T-helper 1 cell (primary cell): ENCODE measurements at places on chromosomes 5 and 9.
A peak's percentile ranks its signal among the peaks of the same experiment; 100 is the strongest.

DNA sequence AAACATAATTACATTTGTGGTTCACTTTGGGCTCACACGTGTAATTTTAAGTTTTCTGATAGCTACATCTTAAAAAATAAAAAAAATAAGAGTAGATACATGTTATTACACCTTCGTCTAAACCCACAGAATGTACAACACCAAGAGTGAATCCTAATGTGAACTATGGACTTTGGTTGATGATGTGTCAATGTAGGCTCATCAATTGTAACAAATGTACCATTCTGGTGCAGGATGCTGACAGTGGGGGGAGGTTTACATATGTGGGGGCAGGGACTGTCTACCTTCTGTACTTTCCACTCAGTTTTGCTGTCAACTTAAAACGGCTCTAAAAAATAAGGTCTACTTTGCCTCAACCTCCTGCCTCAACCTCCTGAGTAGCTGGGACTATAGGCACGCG, 2.5 kb upstream of the RECK start:
- no peak for DNase-seq

DNA sequence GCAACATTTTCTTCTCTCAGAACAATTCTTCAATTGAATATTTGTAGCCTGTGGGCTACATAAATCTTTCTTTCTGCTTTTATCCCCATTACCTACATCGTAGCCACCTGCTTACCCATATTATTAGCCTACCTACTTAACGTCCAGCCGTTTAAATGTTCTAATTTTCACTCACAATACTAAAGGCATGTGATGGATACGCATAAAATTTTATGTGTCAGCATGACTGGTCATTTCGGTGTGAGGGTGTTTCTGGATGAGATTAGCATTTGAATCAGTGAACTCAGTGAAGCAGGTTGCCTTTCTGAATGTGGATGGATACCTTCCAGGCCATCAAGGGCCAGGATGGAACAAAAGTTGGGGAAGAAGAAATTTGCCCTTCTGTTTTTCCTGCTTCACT, 1722.5 kb upstream of the ACO1 start:
- no peak for DNase-seq

DNA sequence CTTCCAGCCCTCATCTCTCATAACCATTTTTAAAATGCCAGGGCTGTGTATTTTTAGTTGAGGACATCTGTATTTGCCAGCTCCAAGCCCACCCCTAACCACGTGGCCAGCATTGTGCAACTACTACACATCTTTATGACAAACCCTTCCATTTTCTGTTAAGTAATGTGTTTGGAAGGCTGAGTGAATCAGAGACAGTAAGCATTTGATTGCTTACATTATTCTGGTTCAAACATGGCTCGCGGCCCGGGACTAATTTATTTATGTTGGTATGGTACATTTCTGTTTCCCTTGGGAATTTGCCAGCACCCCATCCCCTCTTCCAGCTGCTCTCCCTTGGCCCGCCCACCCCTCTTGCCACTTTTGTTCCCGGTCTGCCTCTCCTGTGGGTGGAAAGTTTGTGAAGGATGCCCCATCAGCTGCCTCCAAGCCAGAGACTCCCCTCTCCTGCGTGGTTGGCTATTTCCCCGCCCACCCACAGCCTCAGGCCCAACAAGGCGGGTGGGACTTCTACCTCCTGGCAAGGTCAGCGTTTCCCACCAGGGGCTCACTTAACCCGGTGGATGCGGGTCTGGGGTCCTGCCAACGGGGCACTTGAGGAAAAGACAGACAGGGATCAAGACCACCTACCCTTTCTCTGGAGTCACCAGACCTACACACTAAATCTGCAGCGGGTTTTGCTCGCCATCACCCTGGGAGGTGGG, 162.2 kb downstream of the HSD17B3 start:
- DNase-seq = no peak

GRCh38 chr5:1152156-1152555, 40.3 kb upstream of the SLC12A7 start:
- DNase-seq = no peak

DNA sequence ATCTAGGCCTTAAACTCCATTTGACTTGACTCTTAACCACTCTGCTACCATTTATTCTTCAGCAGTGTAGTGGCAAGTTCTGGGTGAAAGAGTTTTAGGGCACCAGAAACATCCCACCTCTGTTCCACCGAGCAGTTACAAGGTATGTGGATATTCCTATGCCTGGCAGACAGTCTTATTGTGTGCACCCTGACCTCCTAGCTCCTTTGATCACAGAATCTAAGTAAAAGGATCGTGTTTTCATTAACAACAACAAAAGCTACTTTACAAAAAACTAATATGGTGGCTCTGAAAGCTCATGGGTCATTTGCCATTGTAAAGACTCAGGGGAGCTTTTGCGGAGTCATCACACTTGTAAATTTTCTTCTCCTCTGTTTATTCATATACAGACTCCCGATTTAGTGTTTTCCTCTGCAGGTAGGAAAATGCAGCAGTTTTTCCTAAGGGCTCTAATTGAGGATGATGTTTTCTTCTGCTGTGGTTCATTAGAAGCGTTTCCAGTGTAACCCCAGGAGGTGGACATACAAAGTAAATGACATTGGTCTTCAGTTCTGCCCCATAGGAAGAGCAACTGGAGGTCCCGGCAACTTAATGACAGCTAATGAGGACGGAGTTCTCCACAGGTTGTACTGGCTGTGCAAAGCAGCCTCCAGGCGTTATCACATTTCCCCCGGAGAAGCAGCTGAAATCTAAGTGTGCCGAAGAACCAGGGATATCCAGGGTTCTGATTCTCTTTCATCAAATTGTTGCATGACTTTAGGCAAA, 78.2 kb downstream of the ATP10B start:
- no peak for DNase-seq

- no peak for DNase-seq
These were observed 10.5 kb upstream of the IPPK start for GRCh38 chr9:92680166-92681119.

DNA sequence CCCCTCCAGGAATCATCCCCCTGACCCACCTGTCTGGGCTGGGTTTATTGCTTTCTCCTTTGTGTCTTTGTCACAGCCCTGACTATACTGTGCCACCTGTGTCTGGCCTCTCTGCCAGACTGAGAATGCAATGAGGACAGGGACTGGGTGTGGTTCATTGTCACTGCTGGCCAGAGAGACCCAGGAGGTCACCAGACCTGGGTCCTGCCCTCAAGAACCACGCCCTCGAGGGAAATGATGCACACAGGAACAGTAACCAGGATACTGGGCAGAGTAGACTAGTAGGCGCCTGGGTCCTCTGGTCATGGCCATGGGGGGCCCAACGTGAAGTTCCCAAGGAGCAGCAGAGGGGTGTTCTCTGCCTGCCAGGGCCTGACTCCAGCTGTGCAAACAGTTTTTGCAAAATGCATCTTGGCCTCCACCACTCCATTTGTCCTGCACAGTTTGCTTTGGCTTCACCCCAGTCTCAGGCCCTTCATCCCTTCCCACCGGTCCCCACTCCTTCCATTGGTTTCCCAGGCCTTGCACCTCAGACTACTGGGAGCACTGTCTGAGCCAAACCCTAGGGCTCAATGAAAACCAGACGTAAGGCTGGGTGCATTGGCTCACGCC, 17.8 kb downstream of the RGS3 start:
- no peak for DNase-seq

DNA sequence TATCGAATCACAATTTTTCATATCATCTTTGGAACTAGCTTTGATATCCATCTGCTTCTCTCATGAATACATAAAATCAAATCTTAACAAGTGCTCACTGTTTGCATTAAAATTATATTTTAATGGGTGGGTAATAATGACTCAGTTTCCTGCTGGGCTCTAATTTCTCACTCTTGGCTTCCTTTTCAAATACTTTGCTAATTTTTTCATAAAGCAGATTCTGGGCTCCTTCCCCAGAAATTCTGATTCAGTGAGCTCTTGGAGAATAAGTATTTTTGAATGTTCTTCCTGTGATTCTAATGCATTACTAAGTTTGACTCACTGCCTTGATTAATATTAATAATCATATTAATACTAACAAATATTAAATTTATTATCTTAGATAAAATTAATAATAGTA, 48.9 kb downstream of the YIPF5 start:
- no peak for DNase-seq

DNA sequence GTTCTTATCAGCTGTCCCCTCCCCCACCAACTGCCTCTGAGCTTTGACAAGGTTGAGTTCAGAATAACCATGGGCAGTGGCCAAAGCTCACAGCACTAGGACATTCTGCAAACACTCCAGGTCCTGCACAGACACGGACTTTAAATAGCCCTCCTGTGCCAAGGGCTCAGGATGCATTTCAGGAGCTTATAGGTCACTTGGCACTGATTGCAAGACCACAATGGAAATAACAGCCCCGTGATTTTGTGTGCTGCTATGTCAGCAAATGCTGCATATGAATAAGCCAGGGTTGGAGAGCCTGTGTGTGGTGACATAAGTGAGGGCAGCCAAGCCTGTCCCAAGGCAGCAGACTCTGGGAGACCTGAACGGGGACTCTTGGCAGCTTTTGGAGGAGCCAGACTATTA, 150.7 kb downstream of the DMRT2 start:
- no peak for DNase-seq

DNA sequence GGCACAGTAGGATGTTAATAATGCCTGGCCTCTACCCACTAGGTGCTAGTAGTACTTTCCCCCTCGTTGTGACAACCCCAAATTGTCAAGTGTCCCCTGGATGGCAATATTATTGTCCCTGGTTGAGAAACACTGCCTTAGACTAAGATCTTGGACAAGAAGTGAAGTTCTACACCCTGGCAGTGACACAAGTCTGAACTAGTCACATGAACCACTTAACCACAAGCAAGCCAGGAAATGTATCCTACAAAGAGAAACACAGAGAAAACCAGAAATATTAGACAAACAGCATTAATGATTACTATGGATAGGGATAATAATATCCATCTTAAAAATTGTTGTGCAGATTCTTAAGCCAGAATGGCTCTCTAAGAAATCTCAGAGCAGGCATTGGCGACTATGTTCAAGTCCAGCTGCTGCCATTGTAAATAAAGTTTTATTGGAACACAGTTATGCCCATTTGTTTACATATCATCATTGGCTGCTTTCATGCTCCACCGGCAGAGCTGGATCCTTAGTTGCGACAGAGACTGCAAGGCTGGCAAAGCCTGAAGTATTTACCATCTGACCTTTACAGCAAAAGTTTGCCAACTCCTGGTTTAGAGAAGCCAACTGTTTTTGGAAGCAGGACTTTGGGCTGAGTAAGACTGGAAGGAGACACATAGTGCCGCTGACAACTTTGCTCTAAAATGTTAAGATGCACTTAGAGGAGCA, 80.8 kb downstream of the NTRK2 start:
- no peak for DNase-seq

DNA sequence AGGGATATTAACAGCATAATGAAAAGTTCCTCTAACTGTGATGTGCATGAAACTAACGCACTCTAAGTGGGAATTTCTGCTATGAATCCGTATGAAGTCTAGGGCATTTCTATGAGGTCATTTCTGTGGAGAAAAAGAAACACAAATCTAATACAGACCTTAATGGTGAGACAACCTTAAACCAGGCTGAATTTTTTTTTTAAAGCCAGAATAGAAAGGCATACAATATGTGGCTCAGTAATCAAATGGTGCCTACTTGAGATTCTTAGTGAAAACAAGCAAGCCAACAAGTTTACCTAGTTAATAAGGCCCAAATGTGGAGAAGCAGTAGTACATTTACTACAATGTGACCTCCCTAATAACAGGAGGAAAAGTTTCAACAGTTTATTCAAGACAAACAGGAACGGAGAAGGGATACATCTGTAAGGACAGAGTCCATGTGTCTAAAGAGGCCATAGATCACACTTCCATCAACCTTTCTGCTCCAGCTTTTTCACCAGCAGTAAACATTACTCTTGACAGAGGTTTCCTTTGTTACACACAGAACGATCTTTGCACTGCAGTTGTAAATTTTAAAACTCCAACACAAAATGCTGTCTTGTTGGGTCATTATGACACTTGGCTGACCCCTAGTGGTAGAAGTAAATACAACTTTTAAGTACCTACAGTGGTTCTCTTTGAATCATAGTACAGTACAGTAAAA, 26.2 kb downstream of the CARNMT1 start:
- no peak for DNase-seq

- no peak for DNase-seq
These were observed 75.0 kb upstream of the IZUMO3 start for GRCh38 chr9:24620741-24621140.

DNA sequence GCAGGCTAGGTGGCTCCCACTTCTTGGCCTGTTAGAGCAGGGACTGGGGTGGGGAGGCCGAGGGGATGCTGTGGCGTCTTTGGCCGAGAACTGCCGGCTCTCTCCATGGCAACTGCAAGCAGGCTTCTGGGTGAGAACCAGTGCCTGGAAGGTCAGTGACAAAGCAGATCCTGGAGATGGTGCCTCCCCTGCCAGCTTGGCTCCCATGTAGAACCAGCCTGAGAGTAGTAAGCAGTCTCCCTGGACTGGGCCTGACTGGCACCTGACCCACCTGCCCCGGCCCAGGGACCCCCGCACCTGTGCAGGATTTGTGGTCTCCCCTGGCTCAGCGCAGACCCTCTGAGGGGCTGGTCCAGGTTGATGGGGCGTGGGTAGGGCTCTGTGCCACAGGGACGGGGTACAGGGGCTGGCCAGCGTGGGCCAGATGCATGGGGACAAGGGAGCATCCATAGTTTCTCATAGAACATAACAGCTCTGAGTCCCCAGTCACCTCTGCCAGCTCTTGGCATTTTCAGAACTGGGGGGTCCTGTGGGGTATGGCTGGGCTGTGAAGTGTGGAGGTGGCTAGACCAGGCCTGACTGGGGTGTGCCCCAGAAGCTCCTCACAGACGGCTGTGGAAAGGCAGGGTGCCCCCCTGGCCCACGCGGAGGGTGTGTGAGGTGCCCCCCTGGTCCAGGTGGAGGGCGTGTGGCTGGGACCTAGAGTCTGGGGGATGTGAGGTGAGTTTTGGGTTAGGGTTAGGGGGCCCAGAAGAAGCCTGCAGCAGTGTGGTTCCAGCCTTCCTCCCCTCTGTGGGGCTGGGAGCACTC, 22.2 kb downstream of the CACNA1B start:
- DNase-seq = no peak

DNA sequence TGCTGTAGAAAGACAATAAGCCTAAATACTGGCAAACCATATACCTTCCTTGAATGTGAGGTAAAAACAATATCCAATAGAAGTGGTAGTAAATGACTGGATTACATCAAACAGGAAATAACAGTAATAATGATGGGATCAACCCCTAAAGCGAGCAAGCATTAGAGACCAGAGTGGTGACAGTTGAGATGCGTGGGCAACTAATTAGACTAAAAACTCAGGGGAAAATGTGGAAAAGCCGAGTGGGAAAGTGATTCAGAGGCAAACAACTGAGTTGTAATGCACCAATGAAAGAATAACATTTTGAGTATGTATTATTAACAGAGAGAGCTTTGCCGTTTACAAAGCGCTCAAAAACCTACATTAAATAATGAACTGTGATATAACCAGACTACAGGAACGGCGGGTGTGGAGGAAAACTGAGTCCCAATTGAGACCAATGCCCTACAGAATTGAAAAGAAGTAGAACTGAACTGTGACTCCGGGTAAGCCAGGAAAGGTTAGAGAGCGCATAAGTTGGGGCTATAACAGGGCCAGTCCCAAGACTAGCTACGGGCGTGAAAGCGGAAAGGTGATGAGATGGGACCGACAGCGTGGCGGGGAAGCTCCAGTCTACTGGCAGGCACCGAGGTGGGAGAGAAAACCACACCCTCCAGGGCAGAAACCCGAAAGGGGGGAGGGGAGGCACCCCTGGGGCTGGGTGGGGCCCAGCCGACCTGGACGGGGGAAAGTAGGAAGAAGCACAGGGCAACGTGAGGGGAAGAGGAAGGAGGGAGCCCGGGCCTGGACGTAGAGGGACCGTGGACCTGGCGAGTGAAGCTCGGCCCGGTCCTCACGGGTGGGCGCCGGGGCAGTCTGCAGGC, 592 bp downstream of the UBAP2 start:
- DNase-seq = peak; percentile 44
